ENCODE measurements at places on chromosomes 13 and 19. TPM values are rescaled to one million over a fixed set of nuclear protein-coding genes. Genes with fewer than 3 reads are reported as not detected.

Gene GZMM
- total RNA-seq, result not detected

GRCh38 chr13:52695856-52696255 is 43.2 kb downstream of the SUGT1 start:
- peak; percentile 57 for DNase-seq

DNA sequence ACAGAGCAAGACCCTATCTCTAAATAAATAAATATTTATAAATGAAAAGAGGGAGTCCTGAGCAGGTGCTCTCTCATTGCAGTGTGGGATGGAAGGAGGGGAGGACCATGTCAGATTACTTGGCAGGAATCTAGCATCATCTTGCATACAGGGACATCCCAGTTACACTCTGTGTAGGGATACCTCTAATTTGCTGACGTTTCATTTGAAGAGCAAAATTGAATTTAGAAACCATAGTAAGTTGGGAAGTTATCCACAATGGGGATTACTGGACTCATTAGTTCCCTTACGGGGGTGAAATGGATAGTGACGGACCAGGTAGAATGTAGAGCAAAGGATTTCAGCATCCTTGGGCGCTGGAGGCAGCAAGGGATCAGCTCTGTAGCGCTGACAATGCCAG is 52.1 kb downstream of the ARHGEF18 start:
- no peak for DNase-seq

- DNase-seq, result no peak
These were observed 579 bp downstream of the CPT1C start for GRCh38 chr19:49691243-49692146.

Gene SYNGR4
- not detected for total RNA-seq

GRCh38 chr19:51824281-51825005 is 29.5 kb downstream of the FPR3 start:
- DNase-seq, result no peak

Gene KLK14
- total RNA-seq, result not detected

DNA sequence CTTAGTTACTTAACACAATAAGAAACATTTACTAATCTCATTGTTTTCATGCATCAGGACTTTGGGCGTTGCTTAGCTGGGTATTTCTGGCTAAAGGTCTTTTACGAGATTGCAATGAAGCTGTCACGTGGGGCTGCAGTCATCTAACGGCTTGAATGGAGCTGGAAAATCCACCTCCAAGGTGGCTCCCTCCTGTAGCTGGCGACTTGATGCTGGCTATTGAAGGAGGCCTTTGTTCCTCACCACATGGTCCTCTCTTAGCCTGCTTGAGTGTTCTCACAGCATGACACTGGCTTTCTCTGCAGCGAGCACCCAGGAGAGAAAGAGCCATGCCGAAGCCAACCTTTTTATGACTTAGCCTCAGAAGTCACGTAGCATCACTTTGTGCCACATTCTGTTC is 92.0 kb downstream of the NHLRC3 start:
- no peak for DNase-seq

GRCh38 chr13:70668983-70669382 is 560.7 kb upstream of the KLHL1 start:
- no peak for DNase-seq

DNA sequence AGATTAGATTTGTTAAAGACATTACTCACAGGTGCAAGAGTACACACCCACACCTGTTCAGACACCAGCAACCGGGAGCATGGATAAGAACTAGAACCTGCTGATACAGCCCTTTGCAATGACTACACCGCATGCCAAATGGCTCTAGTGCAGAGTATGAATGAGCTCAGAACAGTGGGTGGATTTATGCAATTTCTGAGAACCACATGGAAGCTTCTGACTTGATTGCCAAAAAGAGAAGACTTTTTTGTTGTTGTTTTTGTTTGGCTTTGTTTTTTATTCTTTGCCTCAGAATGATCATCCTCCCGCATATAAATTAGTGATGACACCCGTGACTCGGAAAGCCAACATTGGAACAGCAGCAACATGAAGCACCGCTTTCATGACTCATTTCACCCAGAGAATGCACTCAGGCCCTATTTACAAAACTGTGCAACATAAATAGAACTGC is 77.4 kb upstream of the LRCH1 start:
- no peak for DNase-seq

DNA sequence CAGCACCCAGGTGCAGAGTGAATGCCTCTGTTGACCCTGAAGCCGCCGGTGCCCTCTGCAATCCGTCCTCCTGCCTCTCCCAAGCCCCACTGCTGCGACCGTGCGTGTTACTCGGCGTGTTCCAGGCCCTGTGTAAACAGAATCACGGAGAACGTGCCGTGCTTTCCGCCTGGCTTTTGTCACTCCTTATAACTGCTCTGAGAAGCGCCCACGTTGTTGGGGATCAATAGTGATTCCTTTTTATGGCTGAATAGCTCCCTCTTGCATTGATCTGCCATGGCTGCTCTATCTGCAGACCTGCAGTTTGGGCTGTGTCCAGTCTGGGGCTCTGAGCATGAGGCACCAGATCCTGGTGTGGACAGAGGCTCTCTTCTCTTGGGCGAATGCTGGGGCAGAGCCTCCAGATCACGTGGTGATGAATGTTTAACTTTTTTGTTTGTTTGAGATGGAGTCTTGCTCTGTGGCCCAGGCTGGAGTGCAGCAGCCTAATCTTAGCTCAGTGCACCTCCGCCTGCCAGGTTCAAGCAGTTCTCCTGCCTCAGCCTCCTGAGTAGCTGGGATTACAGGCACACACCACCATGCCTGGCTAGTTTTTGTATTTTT is 15.8 kb downstream of the ADPRHL1 start:
- no peak for DNase-seq

DNA sequence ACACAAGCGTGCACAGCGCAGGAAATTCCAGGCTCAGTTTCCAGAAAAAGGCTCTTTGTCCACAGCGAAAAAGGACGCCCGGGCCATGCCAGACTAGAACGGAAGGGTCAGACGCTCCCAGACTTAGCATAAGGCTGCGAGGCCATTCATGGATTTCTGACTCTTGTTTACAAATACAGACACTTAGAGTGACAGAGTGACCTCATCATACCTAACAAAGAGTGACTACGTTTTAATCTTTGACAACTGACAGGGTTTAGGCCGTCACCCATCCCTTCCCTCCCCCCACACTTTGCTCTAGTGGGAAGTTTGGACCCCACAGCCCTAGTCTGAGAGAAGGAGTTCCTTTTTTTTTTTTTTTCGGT is 418 bp upstream of the ZNF709 start:
- DNase-seq, result no peak

DNA sequence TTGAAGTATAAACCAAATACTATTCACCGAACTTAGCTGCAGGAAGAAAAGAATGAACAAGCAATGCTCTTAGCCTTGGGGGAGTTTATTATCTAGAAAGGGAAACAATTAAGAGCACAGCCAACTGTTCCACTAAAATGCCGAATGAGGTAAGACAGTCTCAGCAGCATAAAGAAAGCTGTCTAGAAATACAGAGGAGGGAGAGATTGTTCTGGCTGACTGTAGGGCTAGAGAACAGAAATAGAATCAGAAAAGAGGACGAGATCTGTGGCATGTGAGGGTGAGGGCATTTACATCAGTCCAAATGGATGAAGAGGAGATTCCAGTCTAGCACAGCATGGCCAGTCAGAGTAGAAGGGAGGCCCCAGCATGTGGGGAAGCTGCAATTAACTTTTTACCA is 56.8 kb upstream of the TNFRSF19 start:
- DNase-seq, result no peak

- no peak for DNase-seq
These were observed 16.9 kb downstream of the ZNF331 start for GRCh38 chr19:53554804-53555203.

GRCh38 chr19:16628984-16629691 is 1.1 kb upstream of the MED26 start:
- peak; percentile 14 for DNase-seq

Measured in HT1080 (cell line).